ENCODE measurements at places on chromosomes 11 and 22.

- DNase-seq = no peak
These were observed 23.9 kb downstream of the STIM1 start for GRCh38 chr11:3879216-3879966.

DNA sequence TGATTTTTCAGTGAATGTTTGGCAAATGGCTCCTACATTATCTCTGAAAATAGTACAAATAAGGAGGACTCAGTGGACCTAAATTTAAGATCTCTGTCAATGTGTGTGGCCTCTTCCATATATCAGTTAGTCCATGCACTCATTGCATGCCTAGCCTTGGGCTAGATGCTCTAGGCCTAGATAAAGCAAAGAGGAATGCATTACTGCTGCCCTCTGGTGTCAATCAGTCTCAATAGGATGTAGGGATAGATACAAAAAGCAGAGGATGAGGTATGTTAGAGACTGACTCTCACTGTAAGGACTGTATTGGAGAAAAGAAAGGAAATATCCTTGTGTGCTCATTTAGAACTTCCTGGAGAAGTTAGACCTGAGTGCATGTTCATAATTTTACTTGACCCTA, 42.0 kb downstream of the MS4A2 start:
- DNase-seq = no peak

GRCh38 chr11:133953547-133953946, 3.2 kb downstream of the IGSF9B start:
- no peak for DNase-seq

DNA sequence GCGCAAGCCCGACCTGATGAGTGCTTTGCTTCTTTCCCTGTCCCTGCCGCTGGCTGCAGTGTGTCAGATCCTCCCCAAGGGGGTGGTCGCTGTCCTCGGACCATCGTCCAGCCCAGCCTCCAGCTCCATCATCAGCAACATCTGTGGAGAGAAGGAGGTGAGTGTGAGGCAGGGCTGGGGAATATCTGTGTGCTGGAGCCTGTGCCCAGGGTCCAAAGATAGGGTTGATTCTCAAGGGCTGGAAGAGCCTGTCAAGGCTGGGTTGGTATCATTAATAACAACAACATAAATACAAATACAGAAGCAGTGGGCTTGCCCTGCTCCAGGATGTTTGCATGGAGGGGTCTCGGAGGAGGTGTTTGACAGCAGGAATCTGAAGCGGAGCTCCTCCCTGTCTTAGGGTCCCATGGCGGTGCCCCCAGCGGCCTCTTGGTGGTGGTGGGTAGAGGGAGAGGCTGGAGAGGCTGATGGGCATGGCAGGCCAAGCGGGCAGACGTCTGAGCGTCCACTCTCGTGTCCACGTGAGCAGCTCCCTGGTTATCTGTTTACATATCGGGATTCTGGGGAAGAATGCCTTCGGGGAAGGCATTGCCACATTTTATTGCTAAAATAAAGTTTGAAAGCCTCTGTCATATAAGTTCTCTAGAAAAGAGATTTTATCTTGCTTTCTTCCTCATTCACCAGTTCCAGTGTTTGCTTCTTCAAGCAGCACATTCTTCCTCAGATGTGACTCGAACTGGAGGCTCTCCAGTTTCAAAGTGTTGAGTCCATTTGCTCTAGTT, 208.4 kb upstream of the TBCEL start:
- DNase-seq = peak; percentile 72

DNA sequence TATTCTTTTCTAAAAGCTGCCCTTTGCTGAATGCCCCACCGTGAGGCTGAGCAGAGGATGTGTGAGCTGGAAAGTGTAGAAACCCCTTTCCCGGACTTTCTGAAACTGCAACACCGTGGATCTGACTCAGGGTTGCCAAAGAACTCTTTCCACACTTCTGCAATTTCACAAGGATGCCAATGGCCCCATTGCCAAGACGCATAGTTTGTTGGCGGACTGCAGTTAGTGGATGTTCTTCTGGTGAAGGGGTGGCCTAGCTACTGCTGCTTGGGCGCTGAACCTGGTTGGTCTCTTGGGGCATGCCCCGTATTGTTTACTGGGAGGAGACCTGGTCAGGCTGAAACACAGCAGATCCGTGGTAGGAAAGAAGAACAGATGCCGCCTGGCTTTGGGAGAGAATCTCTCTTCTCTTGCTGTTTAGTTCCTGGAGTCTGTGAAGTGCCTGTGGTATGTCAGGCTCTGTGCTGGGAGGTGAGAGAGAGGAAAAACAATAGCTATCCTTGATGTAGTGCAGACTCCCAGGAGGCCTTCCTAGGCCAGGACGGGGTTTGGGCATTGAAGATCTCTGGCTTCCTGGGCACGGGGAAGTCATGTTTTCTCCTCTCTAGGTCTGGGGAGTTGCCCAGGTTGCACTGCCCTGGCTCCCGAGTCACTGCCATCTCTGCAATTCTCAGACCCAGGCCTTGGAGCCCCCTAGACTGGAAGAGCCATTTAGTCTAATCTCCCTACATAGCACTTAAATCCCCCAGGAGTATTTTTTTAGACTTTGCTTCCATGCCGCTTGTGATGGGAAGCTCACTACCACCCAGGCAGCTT, 26.9 kb downstream of the CD82 start:
- DNase-seq = no peak

- peak; percentile 85 for DNase-seq
These were observed 590 bp upstream of the IFITM10 start for GRCh38 chr11:1750840-1751530.

DNA sequence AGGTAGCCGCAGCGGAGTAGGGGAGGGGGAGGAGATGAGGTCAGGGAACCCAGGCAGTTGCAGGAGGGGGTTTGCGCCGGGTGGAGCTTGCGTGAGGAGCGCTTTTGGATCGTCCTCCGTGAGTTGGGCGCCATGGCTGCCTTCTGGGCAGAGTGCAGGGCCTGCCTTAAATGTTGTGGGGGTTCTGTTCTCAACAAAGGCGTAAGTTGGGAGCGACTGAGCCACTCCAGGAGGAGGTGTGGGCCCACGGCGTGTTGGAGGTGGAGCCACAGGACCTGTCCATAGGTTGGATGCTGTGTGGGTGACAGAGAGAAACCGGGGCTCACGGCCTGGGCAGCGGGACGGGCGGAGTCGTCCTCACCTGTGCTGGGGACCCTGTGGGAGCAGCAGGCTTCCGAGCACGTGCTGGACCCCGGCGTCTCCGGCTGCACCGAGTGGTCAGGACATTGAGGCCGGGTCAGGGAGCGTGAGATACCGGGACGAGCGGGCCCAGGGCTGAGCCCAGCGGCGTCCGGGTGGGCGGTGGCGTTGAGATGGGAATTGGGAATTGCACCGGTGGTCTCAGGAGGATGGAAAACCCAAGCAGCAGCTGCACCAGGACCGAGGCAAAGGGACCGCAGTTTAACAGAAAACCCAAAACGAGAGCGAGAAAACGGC, 977 bp upstream of the PGGHG start:
- DNase-seq = no peak

All from posterior cingulate gyrus (tissue), 11 donors.